ENCODE measurements at places on chromosomes 6 and 20.

DNA sequence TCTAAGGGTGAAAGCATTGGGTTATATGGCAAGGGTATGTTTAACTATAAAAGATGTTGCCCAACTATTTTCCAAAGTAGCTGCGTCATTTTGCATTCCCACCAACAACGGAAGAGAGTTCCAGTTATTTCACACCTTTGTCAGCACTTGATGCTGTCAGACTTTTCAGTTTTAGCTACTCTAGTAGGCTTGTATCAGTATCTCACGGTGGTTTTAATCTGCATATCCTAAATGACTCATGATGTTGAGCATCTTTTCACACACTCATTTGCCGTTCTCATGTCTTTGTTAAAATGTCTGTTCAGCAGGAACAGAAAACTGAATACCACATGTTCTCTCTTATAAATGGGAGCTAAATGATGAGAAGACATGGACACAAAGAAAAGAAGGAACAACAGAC is 122.3 kb downstream of the RNASET2 start:
- no peak for DNase-seq

GRCh38 chr6:4920914-4921410 is 82.9 kb downstream of the RPP40 start:
- DNase-seq = no peak

- DNase-seq = no peak
These were observed 19.7 kb downstream of the SLC17A4 start for GRCh38 chr6:25774120-25774715.

- no peak for DNase-seq
These were observed 10.5 kb upstream of the DEFB128 start for GRCh38 chr20:199996-200395.

GRCh38 chr6:157717340-157717748 is 105.7 kb upstream of the SNX9 start:
- no peak for DNase-seq

GRCh38 chr6:130765181-130765727 is 62.0 kb upstream of the SMLR1 start:
- no peak for DNase-seq

- DNase-seq = no peak
These were observed 394.5 kb downstream of the PLCB1 start for GRCh38 chr20:8526610-8527009.

DNA sequence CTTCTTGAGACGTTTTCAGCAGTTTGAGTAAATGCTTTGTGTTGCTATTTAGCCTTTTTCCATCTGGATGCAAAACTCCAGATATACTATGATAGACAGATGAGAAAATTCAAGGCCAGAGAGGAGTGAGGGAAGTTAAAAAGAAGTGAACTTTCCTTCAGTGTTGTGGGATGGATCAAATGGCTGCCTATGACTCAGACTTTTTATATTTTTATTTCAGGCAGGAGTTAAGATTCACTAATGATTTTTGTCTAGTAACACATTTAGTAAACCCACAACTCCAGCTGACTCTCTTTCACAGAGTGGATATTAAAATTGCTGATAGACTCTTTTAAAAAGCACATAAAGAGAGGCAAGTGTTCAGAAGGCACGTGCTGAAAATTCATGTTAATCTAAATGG is 23.2 kb upstream of the PTCHD4 start:
- no peak for DNase-seq

- no peak for DNase-seq
These were observed 101.5 kb downstream of the SYCP2 start for GRCh38 chr20:59831916-59832270.

DNA sequence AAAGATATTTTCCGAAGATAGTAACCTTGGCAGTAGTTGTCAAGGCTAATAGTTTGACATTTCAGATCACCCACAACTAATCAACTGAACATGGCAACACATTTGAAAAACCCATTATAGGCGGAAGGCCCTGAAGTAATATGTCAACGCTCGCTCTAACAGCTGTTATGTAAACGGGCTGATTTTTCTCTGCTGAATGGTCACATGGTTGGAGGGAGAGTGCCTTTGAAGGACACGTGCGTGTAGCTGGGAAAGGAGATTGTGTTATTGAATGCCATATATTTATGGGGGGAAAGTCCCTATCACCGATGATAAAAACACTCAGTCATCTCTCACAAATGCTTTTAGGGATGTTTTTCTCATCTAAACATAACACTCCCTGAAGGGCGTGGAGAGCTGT is 160.0 kb upstream of the RALGAPA2 start:
- DNase-seq = no peak
